ENCODE measurements at places on chromosomes 1 and 21.
A peak's percentile ranks its signal among the peaks of the same experiment; 100 is the strongest.

DNA sequence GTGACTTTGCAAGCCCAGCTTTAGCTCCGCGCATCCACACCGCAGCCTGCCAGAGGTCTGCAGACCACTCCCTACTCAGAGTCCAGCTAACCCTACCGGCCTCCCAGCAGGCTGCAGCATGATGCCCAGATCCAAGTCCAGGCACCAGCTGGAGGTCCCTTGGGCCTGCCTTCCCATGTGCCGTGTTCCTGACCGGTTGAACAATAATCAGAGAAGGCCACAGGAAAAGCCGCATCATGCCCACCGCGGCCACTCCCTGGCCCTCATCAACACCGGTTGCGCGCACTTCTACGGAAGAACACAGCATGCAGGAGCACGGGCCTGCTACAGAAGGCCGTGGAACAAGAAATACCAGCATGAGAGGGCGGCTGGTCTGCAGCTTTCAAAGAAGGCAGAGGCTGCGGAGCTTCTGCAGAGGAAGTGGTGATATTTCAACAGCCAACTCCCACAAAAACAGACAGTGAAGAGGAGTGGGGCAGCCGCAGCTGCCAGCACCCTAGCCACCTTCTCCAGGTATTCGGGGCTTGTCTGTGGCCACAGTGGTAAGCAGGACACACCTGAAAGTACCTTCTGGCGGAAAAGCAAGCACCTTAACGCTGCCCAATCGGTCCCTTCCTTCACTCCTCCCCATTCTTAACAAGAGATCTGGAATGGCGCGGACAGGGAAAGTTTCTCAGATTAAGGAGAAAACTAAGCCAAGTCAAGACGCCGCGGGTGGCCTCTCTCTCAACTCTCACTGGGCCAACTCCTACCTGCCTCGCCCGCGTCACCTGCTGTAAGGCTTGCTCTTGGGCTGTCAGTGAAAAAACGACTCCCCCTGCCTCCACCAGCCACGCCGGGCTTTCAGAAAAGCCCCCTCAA is 1.5 kb downstream of the PGBD5 start:
- no peak for DNase-seq

- no peak for DNase-seq
Measured at GRCh38 chr21:42223826-42224575, 5.1 kb downstream of the ABCG1 start.

GRCh38 chr1:173862769-173863223 is 5.0 kb downstream of the GAS5 start:
- peak; percentile 23 for DNase-seq

DNA sequence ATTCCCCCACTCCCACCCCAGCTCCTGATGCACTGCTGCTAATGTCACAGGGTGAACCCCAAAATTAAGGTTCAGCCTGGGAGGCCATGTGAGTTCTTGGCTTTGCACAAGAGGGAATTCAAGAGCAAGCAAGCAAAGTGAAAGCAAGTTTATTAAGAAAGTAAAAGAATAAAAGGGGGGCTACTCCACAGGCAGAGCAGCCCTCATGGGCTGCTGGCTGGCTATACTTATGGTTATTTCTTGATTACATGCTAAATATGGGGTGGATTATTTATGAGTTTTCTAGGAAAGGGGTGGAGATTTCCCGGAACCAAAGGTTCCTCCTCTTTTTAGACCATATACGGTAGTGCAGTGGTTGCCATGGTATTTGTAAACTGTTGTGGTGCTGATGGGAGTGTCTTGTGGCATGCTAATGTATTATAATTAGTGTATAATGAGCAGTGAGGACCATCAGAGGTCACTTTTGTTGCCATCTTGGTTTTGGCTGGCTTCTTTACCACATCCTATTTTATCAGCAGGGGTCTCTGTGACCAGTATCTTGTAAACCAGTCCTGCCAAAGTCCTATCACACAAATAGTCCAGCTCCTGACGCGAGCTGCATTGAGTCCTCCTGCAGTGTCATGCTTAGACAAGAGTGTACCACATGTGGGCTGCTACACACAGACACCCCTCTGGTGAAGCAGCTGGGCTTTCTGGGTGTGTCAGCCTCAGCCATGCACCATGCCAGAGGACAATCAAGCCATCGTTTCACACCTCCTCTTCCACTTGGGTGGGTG is 46.4 kb upstream of the CSF1 start:
- peak; percentile 74 for DNase-seq

DNA sequence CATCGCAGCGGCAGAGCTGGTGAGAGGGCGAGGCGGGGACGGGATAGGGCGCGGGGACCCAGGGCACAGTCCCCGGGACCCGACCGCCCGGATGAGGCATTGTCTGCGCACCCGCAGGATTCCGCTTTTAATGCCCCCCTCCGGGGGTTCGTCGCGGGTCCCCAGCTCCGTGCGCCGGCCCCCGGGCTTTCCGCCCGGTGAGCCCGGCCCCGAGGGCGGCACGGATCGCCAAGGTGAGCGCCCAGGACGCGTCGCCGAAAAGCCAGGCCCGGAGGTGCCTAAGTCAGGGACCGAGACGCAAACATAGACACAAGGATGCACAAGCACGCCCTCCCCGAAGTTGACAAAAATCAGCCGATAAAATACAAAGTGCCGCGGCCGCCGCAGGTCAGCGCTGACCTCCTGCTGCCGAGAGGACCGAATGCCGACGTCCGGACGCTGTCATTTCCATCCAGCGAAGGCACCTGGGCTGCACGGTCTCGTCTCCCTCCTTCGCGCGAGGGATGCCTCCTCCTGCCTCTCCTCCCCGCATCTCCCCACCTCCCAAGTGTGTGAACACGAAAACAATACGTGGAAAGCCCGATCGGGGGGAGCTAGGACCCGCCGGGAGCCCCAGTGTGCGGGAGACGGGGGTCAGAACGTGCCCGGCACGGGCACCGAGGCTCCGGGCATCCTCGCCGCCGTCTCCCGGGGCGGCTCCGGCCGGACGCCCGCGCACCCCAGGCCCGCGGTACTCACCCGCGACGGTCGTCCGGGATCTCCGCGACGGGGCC is 101.1 kb upstream of the SOD1 start:
- DNase-seq, result peak; percentile 39

DNA sequence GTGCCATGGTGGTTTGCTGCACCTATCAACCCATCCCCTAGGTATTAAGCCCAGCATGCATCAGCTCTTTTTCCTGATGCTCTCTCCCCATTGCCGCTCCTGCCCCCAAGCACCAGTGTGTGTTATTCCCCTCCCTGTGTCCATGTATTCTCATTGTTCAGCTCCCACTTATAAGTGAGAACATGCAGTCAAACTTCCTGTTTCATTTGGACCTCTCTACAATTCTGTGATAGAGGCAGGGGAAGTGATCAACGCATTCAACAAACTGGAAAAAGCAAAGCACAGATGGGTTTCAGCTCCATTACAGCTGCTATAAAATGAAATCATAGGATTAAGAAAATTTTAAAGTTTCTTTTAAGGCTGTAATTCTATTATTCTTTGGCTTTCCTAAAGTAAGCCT is 23.3 kb upstream of the CD55 start:
- DNase-seq, result no peak

DNA sequence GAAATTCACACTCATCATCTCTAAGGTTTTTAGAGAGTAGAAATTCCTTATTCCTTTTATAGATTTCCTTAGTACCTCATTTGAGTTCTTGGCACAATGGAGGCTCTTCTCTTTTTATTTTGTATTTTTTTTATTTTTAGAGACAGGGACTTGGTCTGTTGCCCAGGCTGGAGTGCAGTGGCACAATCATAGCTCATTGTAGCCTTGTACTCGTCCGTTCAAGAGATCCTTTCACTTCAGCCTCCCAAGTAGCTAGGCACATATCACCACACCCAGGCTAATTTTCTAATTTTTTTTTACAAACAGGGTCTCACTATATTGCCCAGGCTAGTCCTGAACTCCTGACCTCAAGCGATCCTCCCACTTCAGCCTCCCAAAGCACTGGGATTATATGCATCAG is 29.6 kb downstream of the RGL1 start:
- no peak for DNase-seq

GRCh38 chr1:81111818-81112217 is 688.9 kb upstream of the ADGRL2 start:
- peak; percentile 72 for DNase-seq

- DNase-seq, result no peak
Measured at GRCh38 chr21:16376673-16377072, 646.9 kb downstream of the USP25 start.

DNA sequence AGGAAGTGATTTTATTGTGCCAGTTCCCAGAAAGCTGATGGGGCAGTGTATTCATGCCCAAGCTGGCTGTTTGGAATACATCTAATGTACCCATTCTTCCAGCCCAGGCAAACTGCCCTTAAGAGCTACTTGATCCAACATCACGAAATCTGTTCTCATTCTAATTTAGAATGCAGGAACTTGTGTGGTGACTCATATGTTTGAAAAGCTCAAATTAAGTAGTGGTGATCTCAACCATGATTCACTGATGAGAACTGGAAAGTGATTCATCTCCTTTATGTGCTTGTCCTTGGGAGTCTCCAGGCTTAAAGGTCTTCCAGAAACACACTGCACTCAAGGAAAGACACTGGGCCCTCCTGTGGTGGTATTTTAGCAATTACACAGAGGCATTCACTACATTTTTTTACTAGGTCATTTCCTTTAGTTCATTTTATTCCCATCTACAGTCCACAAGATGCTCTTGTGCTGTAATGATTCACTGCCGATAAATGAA is 65.4 kb downstream of the RPE65 start:
- DNase-seq, result peak; percentile 100

DNA sequence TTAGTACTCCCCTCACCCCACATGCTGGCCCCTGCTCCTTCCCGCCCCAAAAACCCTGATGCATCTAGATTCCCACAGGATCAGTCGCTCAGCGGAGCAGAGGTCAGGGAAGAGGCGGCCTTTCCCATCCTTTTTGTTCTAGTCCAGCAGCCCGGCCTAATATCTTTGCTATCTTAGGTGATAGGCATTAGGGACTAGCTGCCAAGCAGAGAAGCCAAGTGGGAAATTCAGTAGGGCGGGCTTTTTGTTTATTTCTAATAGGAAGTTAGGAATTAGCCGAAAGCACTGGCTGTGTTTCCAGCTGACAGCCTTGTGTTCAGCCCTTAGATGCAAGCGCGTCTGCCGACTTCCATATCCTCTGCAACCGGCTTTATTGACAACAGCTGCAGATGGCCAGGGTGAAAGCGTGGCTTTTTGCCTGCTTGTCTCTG is 59.0 kb upstream of the BCAR3 start:
- DNase-seq, result no peak

DNA sequence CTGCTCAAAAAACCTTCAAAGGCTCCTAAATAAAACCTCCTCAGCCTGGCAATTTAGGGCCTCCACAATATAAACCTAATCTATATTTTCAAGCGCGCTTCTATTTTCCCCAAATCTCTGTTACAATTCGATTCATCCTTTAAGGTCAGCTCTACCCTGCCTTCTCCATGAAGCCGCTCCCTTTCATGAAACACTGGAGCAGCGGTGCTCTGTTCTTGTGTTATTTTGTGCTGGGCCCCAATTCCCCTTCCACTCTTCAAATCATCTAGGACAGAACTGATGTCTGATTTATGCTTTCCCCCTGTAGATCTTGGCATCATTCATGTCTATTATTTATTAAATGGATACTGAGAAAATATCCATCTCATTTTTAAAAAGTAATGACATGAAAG is 6.9 kb downstream of the ERRFI1 start:
- no peak for DNase-seq

- no peak for DNase-seq
Measured at GRCh38 chr1:228341814-228342626, 64.6 kb downstream of the TRIM11 start.

DNA sequence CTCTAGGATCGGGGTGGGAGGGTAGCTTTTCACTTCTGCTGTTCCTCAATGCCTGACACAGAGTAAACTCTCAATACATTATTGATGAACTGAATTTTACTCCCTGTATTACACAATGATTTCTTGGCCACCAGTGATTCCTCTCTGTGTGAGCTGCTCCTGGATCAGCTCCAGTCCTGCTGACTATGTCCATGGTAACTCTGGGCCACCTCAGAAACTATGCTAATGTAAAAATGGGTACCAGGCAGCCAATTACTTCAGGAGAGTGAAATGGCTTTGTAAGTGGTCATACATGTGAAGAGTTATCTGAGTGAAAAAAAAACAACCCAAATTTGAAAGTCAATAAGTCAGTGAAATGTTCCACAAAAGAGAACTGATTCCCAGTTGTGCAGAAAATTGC is 311.0 kb downstream of the KCNH1 start:
- DNase-seq, result no peak

DNA sequence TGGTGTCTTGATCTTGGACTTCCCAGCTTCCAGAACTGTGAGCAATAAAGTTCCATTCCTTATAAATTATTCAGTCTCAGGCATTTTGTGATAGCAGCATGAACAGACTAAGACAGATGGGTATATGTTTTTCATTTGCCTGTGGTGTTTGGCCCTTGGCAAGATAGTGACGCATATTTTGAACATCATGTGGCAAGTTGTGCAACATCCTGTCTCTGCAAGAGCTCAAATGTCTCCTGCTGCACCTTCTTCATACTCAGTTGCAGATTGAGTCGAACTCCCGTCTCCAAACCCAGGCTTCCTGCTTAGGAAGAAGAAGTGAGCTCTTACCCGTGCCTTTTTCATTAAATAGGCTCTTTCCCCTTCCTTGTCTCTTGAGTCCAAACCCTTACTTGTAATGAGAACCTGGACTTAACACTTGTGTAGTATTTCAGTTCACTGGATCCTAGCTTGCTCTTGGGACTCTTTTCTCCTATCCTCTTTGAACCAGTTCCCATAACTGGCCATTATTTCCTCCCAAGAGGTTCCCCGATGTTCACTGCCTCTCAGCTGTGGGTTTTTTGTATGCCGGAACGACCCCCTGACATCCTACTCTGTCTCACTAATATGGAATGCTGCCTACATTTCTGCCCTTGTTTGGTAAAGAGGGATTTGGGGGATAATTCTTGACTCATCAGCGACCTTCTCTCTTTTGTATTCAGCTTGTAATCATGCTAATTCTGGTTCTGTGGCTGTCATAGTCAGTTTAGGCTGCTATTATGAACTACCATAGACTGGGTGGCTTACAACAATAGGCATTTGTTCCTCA is 125.0 kb upstream of the KCNK2 start:
- peak; percentile 100 for DNase-seq

DNA sequence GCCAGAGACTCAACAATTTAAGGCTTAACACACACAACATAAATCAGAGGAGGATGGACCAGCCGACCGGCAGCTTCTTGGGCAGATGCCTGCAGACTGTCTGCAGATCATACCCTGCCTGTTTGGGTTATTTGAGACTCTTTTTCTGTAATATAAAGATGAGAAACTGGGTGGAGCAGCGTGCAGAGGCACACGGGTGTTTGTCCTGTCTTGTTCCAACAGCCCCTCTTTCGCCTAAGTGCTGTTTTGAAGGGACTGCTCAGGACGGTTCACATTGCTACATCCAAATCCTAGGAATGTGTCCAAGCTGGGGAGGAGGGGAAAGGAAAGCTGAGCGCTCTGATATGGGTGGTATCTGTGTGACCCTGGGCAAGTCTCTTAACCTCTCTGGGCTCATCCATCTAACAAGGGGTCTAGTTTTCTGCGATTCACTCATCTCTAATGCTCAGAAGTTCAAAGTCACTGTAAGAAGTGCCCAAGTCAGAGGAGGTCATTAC is 149.9 kb downstream of the CLIC6 start:
- DNase-seq, result no peak

All from fibroblast of skin of right biceps (primary cell).